Skeletal muscle cell (primary cell): ENCODE measurements at places on chromosomes 5 and 9.
A peak's percentile ranks its signal among the peaks of the same experiment; 100 is the strongest.

DNA sequence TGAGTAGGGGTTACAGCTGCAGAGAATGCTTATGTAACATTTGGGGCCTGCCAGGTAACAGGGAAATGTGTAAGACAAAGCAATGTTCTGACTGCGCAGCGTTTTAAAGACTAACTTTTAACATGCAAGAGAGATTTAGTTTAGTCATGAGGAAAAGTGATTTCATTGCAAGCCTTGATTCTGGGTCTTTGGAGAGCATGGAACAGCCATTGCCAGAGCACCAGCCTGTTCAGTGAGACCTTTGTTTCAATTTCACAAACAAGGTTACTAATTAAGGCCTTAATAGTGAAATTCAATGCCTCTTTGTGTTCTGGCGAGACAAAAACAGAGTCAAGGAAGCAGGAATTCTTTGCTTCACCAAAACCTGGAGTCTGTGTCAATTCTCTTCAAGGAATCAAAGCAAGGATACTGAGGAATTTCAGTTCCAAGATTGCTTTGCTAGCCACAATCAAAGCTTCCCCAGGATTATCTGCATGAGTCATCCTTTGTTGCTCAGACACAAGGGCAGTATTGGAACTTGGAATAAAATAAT, 14.4 kb downstream of the CKMT2 start:
- no peak for DNase-seq

DNA sequence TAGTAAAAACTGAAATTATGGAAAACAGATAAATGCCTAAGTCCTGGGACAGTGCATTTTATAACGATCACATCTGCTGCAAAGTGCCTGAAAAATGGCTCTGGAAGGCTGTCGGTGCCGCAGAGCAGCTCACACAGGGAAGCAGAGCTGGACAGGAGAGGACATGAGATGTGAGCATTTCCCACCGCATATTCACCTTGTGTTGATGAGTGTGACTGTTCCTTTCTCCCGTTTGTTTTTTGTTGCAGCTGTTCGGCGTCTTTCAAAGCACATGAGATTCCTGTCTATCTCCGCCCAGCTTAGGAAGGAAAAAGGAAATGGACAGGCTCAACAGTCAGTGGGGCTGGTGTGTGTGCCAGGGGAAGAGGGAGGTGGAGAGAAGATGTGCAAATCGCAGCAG, 164.9 kb upstream of the SEMA6A start:
- no peak for DNase-seq

DNA sequence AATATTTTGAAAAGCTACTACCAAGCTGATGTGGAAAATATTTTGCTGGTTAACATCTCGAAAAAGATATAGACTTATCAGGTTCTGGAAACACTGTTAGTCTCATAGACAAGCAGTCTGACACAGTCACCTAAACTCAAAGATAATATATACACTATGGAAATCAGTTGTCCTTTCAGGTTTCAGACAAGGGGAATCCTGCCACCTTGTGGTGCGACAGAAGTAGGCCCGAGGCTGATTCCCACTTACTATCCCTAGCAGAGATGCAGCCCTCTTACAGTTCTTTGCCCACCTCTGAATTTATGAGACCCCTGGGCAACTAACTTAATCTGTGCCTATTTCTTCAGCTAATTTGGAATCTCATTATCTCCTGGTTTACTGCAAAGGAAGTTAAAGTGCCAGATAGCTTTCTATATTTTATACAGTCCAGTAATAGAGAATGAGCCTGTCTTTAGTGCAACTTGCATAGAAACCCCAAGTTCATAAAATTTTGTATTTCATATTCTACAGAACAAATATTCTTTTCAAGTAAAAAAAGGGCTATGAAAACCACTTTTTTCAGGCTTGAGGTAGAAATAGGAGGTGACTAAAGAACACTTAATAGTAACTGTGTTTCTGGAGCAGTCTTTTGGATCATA, 16.9 kb downstream of the RAD1 start:
- peak; percentile 48 for DNase-seq

GRCh38 chr5:88388476-88389337, 120.1 kb upstream of the TMEM161B start:
- no peak for DNase-seq

- no peak for DNase-seq
Measured at GRCh38 chr9:36870960-36871359, 163.1 kb downstream of the PAX5 start.
